Hypothalamus (tissue), 51 donors: ENCODE measurements at places on chromosomes 12 and 14.

GRCh38 chr14:33279865-33280264, 341.2 kb downstream of the NPAS3 start:
- DNase-seq: no peak

GRCh38 chr14:79404874-79405511, 806.3 kb downstream of the DIO2 start:
- no peak for DNase-seq

DNA sequence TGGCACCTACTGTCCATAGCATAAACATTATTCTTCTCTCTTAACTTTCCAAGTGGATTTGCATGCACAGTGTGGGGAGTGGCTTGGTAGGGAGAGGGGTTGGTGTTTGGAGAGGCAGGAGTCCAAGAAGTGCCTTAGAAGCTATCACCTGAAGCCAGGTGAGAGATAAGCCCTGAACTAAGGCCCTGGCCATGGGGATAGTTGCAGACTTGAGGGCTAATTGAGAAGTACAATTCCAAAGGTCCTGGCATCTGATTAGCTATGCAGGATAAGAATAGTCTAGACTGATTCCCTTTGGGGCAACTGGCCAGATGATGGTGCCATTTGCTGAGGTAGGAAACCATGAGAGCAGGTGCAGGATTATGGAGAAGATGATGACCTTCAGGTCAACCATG, 2.0 kb upstream of the PCK2 start:
- DNase-seq: no peak

DNA sequence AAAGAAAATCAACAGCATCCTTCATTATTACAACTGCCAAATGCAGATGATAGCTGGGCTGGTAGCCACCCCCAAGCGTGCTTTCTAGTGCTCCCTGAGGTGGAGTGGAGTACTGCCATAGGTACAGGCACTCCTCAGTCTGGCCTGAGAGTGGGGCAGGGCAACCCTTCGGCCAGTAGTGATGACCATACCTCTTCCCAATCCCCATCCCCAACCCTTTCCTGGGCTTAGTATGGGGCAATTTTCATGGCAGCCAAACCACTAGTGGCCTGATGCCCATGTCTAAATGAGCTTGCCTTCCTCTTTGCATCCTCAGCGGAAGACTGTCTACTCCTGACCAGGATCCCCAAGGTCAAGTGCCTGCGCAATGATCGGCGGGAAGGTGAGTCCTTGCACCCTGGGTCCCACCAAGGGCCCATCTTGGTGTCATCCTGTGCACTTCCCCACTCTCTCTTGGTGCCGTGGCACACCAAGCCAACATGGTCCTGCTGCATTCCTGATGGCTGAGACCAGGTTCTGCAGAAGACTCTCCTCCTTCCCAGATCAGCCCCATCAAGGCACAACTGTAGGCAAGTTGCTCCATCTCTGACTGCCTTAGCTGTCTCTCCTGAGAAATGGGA, 65.8 kb downstream of the GALNT16 start:
- no peak for DNase-seq

DNA sequence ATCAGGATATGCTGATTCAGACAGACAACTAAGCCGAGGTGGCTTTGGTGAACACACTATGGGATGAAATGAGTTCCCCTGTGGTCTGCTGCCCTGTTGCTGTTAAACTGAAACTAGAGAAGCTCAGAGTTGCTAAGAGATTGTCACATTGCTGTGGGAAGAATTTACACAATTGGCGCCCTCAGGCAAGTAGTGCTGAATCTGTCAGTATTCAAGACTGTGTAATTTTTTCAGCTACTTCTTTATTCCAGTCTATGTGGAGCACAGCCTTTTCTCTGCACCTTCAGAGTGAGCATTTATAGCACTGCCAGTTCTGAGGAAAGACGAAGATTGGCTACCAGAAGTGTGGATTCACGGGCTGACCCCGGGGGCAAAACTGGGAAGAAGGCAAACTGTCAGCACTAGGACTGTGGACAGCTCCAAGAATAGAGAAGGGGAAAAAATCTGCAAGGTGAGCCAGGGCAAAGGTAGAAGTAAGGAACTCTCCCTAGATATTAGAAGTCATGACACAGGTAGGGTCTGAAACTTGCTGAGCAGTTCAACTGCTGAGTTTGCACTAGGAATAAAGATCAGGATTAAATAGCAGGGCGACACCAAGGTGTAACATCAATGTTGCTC, 218.8 kb upstream of the TMPO start:
- no peak for DNase-seq
